ENCODE measurements at places on chromosomes 12 and 14.

GRCh38 chr14:95140060-95140858, 17.1 kb downstream of the DICER1 start:
- DNase-seq = no peak

- no peak for DNase-seq
Measured at GRCh38 chr12:3837049-3837448, 36.1 kb downstream of the PARP11 start.

- DNase-seq = no peak
Measured at GRCh38 chr12:106776897-106777296, 2.4 kb downstream of the RIC8B start.

DNA sequence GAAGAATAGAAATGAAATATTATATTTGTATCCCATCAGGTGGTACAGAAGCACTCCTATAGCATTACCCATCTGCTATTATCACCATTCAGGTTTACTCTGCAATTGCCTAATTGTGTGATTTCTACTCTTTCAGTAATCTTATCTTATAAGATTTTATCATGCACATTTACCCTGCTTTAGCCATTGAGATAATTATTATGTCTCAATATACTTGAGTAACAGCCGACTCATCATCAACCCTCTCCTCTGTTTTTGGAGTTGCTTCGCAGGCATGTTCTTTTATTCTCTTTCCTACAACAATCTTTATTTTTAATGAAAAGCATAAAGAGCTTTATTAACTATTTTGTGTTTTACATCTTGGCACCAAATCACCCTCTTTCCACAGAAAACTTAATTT, 419.9 kb downstream of the LRIG3 start:
- DNase-seq = no peak

- DNase-seq = no peak
Measured at GRCh38 chr12:3262470-3262869, 185.3 kb downstream of the TSPAN9 start.

DNA sequence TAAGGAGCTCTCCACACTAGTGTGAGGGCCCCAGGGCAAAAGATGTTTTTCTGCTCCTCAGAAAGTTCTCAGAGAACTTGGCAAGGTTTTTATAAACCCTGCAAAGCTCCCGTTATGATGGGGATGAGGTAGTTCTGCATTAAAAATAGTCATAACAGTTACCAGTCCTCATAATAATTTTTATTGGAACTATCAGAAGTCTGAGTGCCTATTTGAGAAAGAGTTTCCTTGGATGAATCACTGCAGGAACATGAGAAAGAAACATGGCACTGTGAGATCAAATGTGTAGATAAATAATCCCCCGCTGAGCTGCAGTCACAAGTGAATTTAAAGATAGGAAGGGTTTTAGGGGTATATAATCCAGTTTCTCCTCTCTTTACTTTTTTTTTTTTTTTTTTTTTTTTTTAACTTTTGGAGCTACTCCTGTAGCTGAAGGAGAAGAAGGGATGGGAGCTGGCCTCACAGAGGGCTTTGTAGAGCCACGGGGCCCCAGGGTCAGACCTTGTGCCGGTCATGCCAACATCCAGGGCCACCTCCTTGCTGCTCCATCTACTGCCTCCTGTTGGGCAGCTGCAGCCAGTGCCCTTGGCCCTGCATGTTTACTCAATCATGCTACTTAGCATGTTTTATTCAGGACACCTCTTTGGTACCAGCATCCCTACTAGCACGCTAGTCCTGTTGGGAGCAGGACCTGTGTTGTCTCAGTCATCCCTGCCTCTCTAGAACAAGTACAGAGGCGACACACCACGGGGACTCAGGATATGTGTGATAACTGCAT, 39.5 kb downstream of the EVL start:
- DNase-seq = no peak

Data from activated naive CD4-positive, alpha-beta T cell (primary cell).